HCT116 (cell line): ENCODE measurements at places on chromosomes 7 and 10.

DNA sequence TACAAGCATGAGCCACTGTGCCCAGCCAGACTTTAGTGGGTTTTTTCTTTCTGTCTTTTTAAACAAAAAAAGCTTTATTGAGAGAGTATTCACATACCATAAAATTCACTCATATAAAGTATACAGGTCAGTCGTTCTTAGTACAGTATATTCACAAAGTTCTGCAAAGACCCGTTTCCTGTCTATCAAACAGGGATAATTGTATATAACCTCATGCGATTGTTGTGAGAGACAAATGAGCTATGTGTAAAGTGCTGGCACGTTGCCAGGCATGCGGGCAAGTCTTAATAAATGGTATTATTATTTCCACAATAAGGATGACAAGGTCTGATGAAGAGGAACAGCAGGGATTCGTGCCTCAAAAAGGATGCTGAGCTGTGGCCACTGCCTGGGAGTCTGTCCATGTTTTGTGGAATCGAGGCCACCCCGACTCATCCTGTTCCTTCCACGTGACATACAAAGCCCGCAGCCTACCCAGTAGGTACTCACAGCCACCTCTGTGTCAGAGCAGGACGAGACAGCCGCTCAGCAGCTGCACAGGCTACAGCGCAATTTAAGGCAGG lies 51.6 kb downstream of the SMKR1 start:
- DNase-seq, result no peak

DNA sequence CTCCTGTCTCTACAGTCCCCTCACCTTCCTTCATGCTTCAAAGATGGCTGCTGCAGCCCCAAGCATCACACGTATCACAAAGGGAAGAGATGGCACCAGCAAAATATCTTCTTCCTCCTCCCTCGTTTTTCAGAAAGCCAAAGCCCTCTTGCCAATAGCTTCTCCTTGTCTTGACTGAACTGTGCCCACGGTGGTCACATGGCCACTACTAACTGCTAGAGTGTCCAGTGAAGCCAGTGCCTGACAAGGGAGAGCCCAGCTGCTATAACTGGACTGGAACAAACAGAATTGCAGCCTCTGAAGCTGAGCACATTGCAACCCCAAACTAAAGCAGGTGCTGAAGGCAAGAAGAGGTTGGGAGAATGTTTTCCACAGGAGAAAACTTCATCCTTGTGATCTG lies 120.8 kb upstream of the RET start:
- DNase-seq, result no peak

DNA sequence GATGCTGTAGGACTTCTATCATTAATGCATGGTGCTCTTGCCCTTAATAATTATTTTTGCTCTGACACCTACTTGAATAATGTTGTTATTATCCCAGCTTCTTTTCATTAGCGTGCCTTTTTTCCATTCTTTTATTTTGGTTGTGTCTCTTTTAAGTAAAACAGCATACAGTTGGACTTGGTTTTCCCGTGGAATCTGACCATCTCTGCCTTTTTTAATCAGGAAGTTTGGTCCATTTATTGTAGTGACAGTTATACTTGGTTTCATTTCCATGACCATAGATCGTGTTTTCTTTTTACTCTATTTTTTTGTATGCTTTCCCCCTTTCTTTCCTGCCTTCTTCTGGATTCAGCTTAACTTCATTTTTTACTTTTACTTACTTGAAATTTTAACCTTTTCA lies 4.6 kb downstream of the PAPOLB start:
- DNase-seq, result no peak

DNA sequence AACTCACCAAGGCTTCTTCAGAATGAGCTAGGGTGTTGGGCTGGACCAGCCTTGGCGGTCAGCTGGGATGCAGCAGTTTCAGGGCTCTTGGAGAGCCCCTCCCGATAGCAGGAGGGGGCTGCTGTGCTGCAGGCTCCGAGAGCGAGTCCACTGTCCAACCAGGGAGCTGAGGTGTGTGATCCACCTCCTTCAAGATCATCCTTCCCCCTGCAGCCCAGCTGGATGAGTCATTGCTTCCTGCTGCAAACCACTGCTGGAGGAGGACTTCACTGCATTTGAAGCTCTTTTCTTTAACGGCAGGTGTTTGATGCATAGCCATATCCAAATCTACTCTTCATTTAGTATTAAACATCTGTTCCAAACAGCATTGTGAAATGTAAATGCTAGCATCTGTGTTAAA lies 54.2 kb upstream of the EBF3 start:
- DNase-seq, result no peak

GRCh38 chr10:116055252-116055916 lies 217.6 kb downstream of the GFRA1 start:
- no peak for DNase-seq

GRCh38 chr7:41885748-41886147 lies 182.9 kb upstream of the INHBA start:
- no peak for DNase-seq

DNA sequence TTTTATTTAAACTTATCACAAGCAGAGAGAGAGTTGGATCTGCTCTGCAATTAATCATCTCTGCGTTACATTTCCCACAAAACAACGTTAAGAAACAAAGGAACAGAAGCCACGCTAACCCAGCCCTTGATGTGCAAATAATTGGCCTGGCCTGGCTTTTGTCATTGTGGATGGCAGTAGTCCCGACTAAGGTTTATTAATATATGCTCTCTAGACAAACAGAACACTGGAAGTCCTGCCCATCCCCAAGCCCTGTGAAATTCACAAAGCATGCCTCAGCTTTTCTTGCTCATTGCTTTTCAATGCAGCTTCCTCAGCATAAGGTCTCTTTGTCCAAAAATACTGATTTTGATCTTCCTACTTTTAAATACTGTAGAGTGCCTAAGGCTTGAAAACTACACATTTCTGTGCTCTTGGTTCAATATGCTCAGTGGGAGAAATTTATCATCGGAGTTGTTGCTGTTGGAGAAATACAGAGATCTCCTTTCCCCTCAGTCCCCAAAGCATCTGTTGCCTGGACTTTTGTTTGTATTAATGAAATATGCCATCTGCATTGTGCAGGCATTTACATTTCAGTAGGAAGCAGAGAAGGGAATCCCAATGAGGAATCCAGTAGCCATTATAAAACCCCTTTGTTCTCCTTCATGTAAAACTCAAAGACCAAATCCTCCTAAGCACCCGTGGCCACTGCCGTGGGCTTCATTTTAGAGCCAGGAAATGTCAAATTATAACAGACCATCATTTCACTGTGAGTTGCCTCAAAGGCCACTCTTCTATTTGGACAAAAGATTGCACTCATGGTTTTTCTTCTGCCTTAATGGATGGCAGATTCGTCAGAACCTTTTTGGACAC lies 61.1 kb downstream of the SORCS1 start:
- no peak for DNase-seq

GRCh38 chr10:132788831-132789219 lies 2.9 kb upstream of the NKX6-2 start:
- DNase-seq, result no peak

DNA sequence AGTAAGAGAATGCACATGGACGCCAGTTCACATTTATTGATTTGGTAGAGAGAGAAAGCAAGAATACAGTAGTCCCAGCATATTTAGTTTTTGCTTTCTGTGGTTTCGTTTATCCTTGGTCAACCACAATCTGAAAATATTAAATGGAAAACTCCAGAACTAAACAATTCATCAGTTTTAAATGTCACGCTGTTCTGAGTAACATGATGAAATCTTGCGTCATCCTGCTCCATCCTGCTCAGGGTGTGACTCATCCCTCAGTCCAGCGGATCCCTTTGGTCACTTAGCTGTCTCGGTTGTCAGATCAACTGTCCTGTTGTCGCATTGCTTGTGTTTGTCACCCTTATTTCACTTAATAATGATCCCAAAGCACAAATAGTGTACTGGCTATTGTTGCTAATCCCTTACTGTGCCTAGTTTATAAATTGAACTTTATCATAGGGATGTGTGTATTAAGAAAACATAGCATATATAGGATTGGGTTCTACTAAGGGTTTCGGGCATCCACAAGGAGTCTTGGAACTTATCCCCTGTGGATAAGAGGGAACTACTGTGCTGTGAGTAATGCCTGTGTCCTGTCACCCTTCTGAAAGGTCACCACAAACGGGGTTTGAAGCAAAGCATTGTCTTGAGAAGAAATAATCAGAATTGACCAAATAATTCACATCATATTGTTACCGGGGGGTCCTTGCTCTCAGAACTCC lies 73.6 kb downstream of the OTUD1 start:
- DNase-seq, result peak; percentile 74

DNA sequence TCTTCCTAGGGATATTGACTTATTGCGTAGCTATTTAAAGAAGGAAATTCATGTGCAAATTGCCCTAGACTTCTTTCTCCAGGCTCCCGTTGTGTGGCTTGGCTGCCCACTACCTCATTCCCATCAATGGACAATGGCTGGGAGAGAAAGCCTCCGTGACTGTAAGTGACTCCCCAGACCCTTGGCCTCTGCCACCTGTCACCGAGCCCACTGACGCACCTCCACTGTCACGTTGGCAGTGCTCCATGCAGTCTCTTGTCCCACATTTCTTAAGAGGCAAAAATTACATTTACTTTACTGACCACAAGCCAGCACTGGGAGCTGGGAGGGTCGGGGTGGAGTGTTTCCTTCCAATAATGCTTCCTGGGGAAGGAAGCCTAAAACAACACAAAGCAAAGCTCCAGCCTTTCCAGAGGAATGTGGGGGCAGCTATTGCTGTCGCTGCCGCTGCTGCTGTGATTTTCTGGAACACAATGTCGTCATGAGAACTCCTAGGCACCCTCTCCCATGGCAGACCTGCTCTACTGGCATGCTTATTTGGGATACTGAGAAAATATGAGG lies 89.7 kb upstream of the STEAP1B start:
- DNase-seq, result no peak

DNA sequence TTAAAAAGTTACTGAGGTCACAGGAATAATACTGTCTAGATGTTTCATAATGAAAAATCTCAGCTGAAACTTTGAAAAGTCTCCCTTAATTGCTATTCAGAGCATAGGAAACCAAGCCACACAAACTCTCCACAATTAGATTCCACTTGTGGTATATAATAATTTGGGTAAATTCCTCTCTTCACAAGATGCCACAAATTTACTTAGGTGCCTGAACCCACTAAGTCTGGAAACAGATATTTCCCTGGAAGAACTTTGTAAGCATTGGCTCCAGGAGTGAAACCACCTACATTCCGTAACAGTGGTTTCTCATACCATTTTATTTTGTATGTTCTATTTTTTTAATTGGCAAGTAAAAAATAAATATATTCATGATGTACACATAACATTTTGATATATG lies 493.4 kb downstream of the SEMA3D start:
- no peak for DNase-seq

GRCh38 chr7:115526278-115526677 lies 504.3 kb downstream of the TFEC start:
- DNase-seq, result no peak

DNA sequence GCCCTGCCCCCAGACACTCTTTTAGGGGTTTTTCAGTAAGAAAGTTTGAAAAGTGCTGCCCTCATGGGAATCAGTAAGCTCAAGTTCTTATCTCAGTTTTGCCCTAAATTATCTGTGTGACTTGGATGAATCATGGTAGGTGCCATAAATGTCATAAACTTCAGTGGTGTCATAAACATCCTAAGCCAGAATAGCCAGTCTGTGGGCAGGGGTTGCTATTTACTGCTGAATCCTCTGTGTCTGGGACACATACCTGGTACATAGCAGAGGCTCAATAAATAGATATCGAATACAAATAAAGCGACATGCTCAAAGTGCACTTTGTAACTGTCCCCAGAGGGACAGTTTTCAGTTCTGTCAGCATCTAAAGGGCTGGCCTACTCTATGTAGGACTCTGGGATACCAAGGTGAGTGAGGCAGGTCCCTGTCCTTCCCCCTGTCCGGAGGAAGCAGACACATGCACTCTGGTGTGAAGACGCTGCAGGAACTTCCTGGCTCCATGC lies 502.1 kb downstream of the RPS24 start:
- DNase-seq, result no peak

DNA sequence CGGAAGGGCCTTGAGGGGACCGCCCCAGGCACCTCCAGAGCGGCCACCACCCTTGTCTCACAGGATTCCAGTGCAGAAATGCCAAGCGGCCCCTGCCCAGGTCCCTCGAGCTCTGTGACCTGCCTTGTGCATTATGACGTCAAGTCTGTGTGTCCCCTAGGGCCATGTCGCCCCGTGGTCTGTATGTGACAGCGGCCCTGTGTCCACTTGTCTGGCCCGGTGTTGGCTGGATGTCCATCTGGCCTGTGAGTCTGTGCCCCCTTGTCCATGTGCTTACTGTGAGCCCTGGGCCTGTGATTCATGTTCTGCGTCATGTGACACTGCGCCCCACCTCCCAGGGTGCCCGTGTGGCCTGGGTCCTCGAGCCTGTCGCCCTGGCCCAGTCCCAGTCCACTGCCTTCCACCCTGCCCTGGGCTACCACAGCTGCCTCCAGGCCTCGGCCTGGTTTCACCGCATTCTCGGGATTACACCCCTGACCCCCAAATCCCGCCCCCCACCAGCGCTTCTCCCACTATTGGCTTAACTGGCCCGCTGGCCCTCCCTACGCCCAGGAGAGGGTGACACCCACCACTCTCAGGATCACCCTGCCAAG lies 66.6 kb upstream of the ZNF722 start:
- no peak for DNase-seq

DNA sequence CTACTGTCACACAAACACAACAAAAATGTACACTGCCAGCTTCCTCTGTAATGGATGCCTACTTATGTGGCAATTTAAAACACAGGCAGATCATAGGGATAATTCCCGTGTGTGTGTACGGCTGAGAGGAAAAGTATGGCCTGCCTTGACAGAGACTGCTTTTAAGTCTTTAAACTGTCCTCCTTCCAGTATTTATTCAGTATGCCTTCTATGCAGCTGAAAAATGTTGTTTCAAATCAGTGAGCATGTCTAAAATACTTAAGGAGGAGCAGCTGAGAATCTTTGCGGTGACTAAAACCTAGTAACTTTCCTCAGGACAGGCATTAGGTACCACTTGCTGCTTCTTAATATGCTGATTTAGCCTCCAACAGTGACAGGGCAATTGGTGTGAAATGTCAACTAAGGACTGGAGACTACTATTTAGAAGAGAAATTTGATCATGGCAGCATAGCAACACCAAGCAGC lies 126.3 kb downstream of the CACNA2D1 start:
- DNase-seq, result no peak

DNA sequence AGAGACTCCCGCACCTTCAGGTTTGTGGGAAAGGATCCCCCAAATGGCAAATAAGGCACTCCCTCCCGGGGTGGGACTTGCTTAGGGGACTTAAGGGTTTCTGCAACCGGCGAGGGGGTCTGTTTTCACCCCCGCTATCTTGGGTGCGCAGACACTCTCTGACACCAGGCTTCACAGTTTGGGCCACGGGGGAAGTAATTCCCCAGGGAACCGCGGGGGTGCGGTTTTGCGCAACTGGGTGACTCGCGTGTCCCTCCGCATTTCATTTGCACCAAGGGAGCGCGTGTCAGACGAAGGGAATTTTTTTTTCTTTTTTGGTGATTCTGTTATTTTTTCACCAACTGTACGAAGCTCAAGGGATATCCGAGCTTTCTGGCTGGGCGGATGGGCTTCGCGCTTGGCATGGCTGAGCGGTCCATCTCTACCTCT lies 1.7 kb downstream of the GRM8 start:
- DNase-seq, result no peak

GRCh38 chr7:73988197-73988596 lies 39.8 kb upstream of the ELN start:
- DNase-seq, result no peak
